Thyroid gland (tissue), 4 donors: ENCODE measurements at places on chromosomes 16 and 17. TPM values are rescaled to one million over a fixed set of nuclear protein-coding genes. Genes with fewer than 3 reads are reported as not detected.

- peak; percentile 91 for DNase-seq
- H3K36me3 ChIP-seq = no peaks in the 10 kb centered on the region
- peaks cover 30% of the 10 kb centered on the region for H3K4me1 ChIP-seq
- peak overlapping the region; percentile 98 for H3K27ac ChIP-seq
- peak overlapping the region; percentile 45 for H3K4me3 ChIP-seq
- H3K27me3 ChIP-seq = no peaks in the 10 kb centered on the region
Measured at GRCh38 chr17:76709077-76709950, 1.5 kb downstream of the MXRA7 start.

PPP4C gene
- 59.9 TPM for total RNA-seq

PSMC3IP gene
- 4.8 TPM for total RNA-seq

NATD1 gene
- total RNA-seq = 22.3 TPM

RSPRY1 gene
- total RNA-seq = 42.6 TPM

COG4 gene
- 88.4 TPM for total RNA-seq

- H3K27me3 ChIP-seq = no peaks in the 10 kb centered on the region
- no peak overlapping the region for H3K4me3 ChIP-seq
- DNase-seq = peak; percentile 58
- H3K27ac ChIP-seq = no peak overlapping the region
Measured at GRCh38 chr17:41413353-41413957, 10.9 kb downstream of the KRT37 start.
